ENCODE measurements at places on chromosomes 2 and 18.

- no peak for DNase-seq
Measured at GRCh38 chr2:113111121-113111520, 16.3 kb upstream of the IL1RN start.

DNA sequence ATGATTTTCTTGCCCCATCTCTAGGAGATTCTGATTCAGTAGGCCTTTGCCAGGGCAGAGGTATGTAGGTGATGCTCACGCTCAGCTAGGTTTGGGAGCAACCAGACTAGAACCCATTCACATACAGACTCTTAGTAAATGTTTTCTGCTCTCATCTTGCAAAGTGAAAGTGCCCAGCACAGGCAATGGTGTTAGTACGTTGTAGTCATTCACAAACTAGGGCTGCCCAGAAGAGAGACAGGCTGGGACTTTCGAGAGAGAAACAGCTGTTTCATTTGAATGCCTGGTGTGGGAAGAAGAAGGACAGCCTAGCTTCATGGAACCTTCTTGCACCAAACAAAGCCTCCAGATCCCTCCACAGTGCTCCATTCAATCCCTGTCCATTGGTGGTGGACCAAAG lies 19.4 kb downstream of the DDX18 start:
- DNase-seq = no peak

DNA sequence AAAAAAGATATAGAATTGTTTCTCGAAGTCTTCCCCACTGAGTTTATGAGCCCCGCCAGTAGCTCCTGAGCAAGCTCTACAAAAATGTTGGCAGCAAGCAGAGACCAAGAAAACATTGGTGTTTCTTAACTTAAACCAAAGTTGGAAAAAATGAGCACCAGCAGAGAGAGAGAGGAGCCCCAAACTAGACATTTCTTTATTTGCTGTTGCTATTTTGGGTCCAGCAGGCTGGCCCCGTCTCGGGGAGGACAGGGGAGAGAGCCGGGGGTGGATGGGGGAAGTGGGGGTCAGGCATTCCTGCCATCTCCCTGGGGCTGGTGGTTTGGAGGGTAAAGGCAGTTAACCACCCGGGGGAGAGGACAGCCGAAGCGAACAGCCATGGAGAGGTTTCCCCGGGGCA lies 113.0 kb downstream of the DYSF start:
- DNase-seq = no peak

DNA sequence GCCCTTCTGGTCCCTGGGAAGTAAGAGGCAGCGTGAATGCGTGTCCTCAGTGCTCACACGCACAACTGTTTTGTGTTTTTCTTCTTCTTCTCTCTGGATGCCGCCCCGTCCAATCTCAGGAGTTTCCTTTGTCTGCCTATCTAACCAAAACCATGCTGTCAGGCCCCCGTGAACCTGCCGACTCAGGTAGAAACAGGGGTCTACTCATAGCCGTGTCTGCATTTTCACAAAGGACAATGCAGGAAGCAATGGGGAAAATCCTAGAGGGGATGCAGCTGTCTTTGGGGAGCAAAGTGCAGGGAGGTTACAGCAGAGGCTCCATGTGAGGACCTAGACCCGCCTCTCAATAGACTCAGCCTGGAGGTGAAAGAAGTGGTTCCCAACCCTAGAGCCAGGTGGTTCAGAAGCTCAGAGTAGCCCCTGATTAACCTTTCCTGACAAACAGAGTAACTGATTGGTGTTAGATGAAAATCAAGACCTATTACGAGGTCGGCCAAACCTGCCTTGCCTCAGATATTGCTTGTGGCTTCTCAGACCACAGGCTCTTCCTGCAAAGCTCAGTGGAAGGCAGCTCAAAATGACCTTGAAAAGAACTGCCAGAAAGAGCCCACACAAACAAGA lies 49.3 kb downstream of the CD226 start:
- peak; percentile 49 for DNase-seq

DNA sequence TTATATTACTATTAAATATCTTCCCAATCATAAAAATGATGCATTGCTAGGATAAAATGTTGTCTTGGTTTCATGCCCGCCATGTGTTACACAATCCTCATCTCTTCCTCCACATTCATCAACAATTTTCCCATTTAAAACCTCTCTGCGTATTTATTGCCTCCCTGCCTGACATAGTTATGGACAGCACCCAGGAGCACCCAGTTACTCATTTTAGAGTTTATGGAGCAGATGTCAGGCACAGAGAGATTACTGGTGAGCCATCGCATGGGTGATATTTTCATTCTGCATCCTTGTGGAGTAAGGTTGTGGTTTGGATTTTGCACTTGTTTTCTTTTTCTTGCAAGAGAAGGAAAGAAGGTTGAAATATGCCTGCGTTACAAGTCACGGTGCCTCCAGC lies 116.7 kb upstream of the NPAS2 start:
- no peak for DNase-seq

GRCh38 chr2:28981016-28981441 lies at the start of gene TOGARAM2:
Gene TOGARAM2 (plus strand): TSS chr2:28981298. CDS start chr2:28994835, 13,537 bp downstream.
- DNase-seq = no peak
